Esophagus squamous epithelium (tissue), 5 donors: ENCODE measurements at places on chromosomes 11 and 22. TPM values are rescaled to one million over a fixed set of nuclear protein-coding genes. Genes with fewer than 3 reads are reported as not detected.

Gene C11orf91
- total RNA-seq: not detected

Gene SNX19
- total RNA-seq: 64.7 TPM

Gene RFPL3
- not detected for total RNA-seq

Gene DRD2
- not detected for total RNA-seq

Gene KCNK4
- total RNA-seq: not detected

Gene OR52E8
- total RNA-seq: not detected

Gene DDI1
- total RNA-seq: not detected

Gene OR2D2
- total RNA-seq: not detected

Gene CYTH4
- 10.3 TPM for total RNA-seq

Gene CREBZF
- total RNA-seq: 32.7 TPM

Gene PDGFD
- total RNA-seq: 0.27 TPM

Gene SMIM35
- not detected for total RNA-seq

Gene C1QTNF5
- total RNA-seq: 5.3 TPM
